Endothelial cell (in vitro differentiated cells): ENCODE measurements at places on chromosomes 11 and 22.

- peak within 1 kb of the TSS; percentile 43 for H3K4me3 ChIP-seq
- no peak within 1 kb of the TSS for H3K27ac ChIP-seq
- H3K36me3 ChIP-seq = no peaks in the 10 kb centered on the region
- no peaks in the 10 kb centered on the region for H3K4me1 ChIP-seq
- peaks cover 2% of the 10 kb centered on the region for H3K27me3 ChIP-seq
Observed at GRCh38 chr11:26331911-26332571, at the start of gene ANO3. Gene ANO3 (plus strand): TSS chr11:26332130. CDS start chr11:26332276, 146 bp downstream.

GRCh38 chr22:27308513-27308912 lies 493.0 kb downstream of the MN1 start:
- no peaks in the 10 kb centered on the region for H3K27me3 ChIP-seq
- no peaks in the 10 kb centered on the region for H3K36me3 ChIP-seq
- DNase-seq = no peak

- peaks cover 12% of the 10 kb centered on the region for H3K27me3 ChIP-seq
- H3K27ac ChIP-seq = no peak overlapping the region
- no peak overlapping the region for H3K4me3 ChIP-seq
- peaks cover 24% of the 10 kb centered on the region for H3K4me1 ChIP-seq
- H3K36me3 ChIP-seq = no peaks in the 10 kb centered on the region
Observed at GRCh38 chr11:57228600-57228999, 8.4 kb downstream of the APLNR start.

DNA sequence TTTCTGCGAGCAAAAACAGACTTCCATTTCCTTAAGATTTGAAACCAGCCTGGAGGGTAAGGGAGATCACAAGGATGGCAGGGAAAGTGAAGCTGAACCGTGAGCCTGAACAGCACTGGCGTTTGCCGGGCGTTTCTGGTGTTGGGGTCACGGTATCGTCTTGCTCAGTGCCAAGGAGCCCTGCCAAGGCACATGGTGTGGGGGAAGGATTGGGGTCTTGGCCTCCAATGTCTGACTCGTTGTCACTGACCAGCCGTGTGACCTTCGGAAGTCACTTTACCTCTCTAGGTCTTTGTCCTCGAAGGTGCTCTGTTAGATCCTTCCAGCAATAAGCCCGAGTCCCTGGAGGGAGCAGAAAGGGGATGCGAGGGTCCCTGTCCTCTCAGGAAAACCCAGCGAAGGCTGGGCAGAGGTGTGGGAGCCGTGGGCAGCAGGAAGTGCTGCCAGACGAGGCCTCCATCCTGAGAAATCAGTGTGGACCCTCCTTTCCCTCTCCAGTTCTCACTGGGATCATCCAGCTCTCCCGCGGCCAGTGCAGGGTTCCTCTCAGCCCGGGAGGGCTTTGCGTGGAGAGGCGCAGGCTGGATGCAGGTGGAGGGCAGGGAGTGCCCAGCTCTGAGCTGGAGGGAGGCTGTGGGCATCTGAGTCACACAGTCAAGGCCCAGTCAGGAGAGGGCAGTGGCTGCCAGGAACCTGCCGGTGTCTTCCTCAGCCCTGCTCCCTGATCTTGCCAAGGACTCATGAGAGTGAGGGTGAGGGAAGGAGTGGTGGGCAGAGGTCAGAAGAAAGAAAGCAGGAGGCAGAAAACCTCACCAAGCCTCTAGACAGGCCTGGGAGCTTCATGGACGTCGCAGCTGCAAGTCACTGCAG lies 18.9 kb downstream of the TOM1 start:
- H3K36me3 ChIP-seq = peaks cover 8% of the 10 kb centered on the region
- peaks cover 6% of the 10 kb centered on the region for H3K4me1 ChIP-seq
- no peak overlapping the region for H3K27ac ChIP-seq

- peaks cover 4% of the 10 kb centered on the region for H3K36me3 ChIP-seq
- no peak overlapping the region for H3K4me3 ChIP-seq
- DNase-seq = no peak
- H3K4me1 ChIP-seq = no peaks in the 10 kb centered on the region
Observed at GRCh38 chr11:85483861-85484260, 143.3 kb downstream of the DLG2 start.
